ENCODE measurements at places on chromosomes 2 and 18.

- no peak for DNase-seq
Observed at GRCh38 chr2:129922571-129923264, 56.7 kb upstream of the RAB6C start.

DNA sequence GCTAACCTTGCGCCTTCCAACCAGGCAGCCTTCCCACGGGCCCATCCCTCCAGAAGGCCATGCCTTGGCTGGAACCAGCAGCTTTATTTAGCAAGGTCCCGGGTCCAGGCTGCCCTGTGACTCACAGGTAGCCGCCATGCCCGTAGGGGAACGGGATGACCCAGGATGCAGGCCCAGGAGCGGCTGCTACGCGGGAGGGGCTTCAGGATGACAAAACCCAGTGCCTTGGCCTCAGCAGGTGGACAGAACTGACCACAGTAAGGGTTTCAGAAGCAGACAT is 63.3 kb downstream of the RTP5 start:
- no peak for DNase-seq

DNA sequence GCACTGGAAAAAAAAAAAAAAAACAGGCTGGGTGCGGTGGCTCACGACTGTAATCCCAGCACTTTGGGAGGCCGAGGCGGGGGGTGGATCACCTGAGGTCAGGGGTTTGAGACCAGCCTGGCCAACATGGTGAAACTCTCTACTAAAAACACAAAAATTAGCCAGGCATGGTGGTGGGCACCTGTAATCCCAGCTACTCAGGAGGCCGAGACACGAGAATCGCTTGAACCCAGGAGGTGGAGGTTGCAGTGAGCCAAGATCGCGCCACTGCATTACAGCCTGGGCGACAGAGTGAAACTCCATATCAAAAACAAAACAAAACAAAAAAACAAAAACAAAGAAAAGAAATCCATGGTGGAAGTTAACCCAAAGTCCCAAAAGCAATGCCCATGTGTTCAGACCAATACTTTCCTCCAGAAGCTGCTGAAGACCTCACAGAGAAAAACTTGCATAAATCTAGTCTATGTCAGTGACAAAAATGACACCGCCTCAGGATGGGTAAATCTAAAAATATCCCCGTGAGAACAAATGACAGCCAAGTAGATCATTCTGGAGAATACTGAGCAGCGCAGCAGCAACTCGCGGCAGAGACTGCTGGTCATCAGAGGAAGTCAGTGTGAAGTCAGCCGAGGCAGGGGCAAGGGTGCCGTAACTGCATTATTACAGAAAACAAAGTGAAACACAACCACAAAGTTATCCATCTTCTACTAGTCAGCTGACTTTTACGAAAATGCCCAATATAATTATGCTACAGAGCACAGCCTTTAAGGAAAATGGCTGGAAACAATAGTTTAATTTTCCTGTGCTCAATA is 41.0 kb downstream of the LPIN2 start:
- peak; percentile 57 for DNase-seq

DNA sequence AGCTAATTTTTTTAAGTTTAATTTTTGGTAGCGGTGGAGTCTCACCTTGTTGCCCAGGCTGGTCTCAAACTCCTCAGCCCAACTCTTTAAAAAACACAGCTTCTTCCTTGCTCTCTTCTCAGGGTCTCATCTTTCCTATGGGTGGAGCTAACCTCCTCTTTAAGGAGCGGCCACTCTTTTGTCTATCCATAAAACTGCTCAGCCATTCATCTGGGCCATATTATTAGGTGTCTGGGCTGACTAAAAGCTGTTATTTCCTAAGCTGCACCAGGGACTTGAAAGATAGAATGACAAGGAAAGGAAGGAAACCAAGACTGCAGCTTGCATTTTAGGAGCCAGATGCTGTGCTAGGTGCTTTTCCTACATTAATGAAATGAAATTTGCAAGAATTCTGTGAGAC is 35.8 kb upstream of the THOC1 start:
- DNase-seq, result no peak

- no peak for DNase-seq
Observed at GRCh38 chr2:147467441-147467840, 377.4 kb upstream of the ACVR2A start.

DNA sequence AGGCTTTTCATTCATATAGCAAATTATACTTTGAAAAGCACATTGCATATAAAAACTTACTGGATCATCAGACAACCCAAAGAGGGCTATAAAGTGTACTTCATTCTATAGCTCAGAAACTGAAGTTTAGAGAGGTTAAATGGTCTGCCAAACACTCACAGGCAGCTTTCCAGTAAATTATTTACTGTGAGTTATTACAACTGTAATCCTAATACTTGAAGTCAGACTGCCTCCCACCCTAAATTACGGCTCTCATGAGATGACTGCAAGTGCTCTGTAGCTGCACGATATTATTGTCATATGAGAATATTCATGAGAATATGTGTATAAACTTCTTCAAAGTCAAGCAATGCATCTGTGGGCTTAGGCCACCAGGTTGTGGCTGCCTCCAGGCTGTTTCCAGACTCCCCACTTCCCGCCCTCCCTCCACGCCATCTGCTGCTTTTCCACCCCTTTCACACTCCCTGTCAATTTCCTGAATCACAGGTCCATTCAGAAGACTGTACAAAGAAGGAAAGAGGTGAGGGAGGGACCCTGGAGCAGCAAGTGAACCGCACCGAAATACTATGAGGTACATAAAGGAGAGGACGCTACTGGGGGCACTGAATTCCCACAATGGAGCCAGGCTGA is 111.1 kb upstream of the SPOPL start:
- DNase-seq, result no peak

Data from activated gamma-delta T cell treated with Interleukin-2 at 50 U/mL for 16 hours (primary cell).